Activated CD4-positive, alpha-beta T cell treated with anti-CD3 and anti-CD28 coated beads for 24 hours (primary cell): ENCODE measurements at places on chromosomes 16 and 17.

- DNase-seq = no peak
These were observed 29.1 kb downstream of the TMEM100 start for GRCh38 chr17:55693254-55694216.

GRCh38 chr17:79473111-79473875 is 137.6 kb downstream of the RBFOX3 start:
- DNase-seq = no peak

DNA sequence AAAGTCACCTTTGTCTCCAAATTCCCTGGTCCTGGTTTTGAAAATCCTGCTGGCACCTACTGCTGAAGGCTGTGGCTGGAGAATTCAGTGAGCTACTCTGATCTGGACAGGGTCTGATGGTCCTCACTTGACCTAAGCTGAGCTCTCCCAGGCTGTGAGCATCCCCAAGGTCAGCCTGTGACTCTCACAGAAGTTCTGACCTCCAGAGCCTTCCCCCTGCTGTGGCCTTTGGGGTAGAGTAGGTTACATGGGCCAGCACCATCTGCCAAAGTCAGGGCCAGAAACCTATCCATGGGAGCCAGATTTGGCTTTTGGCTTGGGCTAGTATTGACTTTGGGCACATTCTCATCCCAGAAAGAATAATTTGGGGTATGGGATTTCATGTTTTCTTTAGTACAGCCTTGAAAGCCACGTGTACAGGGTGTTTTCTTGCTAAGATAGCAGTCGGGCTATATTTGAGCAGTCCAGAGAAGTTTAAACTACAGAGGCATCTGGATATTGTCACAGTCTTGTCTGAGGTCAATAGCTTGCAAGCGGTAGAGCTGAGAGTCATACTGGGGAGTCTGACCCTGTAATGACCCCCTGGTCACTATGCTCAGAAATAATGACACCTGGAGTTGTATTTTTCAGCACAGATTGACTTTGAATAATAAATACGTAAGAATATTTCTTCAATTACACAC is 6.2 kb upstream of the AGRP start:
- DNase-seq = no peak

DNA sequence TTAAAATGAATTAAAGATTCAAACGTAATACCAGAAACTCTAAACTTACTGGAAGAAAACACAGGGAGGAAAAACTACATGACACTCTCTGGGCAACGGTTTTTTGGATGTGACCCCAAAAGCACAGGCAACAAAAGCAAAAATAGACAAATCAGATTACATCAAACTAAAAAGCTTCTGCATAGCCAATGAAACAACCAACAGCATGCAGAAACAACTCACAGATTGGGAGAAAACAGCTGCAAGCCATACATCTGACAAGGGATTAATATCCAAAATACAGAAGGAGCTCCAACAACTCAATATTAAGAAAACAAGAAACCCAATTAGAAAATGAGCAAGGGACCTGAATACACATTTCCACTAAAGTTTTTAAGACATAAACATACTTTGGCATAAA is 69.2 kb upstream of the ALOX12 start:
- no peak for DNase-seq

DNA sequence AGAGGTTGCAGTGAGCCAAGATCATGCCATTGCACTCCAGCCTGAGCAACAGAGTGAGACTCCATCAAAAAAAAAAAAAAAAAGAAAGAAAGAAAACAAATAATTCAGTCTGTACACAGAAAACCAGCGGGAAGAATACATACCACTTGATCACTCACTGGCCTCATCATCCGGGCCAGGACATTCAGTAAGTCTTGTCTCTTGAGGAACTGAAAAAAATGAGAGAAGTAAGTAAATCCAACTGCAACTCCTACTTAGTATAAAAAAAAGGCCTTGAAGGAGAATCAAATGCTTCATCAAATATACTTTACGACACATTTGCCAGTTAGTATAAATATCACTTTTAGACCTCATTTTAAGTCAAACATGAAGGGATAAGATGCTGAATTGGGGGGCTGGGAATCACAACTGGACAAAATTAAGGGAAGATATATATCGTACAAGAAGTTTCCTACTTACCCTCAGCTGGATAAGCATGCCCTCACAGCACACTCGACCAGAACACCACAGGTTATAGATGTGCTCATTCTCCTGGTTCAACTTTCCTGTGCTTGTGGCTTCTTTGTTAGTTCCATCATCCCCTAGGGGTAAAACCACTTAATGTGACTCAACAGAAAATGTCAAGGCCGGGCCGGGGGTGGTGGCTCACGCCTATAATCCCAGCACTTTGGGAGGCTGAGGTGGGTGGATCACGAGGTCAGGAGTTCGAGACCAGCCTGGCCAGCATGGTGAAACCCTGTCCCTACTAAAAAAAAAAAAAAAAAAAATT is 12.4 kb downstream of the CCDC47 start:
- no peak for DNase-seq

DNA sequence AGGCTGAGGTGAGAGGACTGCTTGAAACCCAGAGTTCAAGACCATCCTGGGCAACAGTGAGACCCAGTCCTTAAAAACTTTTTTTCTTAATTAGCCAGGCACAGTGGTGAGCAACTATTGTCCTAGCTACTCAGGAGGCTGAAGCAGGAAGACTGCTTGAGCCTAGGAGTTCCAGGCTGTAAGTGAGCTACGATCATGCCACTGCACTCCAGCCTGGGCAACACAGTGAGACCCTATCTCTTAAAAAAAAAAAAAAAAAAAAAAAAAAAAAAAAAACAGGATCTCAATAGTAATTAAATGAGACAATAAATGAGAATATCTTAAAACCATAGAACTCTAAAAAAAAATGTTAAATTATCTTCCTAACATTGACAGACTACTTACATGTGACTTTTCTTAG is 14.3 kb downstream of the SMURF2 start:
- DNase-seq = no peak

- DNase-seq = no peak
These were observed 24.0 kb downstream of the MMP15 start for GRCh38 chr16:58049232-58050185.

- no peak for DNase-seq
These were observed 13.2 kb downstream of the GLIS2 start for GRCh38 chr16:4328782-4329775.

DNA sequence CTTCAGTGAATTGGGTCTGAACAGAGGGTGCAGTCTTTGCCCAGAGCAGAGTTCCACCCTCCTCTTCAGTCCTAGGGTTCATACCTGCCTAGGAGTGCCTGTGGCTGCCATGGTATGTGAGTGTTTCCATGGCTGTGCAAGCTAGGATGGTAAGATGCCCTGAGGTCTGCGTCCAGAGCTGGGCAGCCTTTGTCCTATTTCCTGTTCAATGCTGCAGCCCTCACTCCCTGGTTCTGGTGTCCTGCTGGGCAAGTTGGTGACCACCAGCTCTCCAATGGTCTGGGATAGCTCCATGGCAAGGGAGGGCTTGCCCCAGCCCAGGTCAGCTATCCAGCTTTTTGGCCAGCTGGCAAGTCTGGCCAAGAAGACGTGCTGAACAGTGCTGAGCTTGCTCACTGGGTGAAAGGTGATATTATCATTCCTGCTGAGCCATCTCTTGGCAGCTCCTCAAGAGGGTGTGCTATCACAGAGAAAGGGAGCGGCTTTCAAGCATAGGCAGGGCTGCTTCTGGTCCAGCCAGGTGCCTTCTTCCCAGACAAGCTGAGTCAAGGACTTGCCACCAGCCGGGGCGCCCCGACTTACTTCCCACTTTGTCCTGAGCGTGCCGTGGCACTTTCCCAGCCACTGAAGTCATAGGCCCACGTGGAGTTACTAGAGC is 13.0 kb upstream of the NFATC3 start:
- no peak for DNase-seq

GRCh38 chr17:70089513-70090148 is 14.6 kb downstream of the KCNJ16 start:
- no peak for DNase-seq

DNA sequence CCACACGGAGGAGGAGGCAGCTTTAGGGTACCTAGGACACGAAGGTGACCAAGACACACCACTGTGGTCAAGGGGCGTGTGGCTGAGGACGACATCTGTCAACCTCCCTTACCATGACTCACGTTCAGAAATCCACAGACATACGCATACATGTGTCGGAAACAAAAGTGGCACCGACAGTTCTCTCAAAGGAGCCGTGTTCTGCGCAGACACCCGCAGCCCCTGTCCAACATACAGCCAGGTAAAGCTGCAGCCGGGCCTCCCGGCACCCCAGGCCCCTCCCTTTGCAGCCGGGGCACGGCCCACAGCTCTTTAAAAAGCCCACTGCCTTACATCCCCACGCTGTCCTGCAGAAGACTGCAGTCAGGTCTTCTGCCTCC is 40.5 kb upstream of the KLHDC4 start:
- no peak for DNase-seq

DNA sequence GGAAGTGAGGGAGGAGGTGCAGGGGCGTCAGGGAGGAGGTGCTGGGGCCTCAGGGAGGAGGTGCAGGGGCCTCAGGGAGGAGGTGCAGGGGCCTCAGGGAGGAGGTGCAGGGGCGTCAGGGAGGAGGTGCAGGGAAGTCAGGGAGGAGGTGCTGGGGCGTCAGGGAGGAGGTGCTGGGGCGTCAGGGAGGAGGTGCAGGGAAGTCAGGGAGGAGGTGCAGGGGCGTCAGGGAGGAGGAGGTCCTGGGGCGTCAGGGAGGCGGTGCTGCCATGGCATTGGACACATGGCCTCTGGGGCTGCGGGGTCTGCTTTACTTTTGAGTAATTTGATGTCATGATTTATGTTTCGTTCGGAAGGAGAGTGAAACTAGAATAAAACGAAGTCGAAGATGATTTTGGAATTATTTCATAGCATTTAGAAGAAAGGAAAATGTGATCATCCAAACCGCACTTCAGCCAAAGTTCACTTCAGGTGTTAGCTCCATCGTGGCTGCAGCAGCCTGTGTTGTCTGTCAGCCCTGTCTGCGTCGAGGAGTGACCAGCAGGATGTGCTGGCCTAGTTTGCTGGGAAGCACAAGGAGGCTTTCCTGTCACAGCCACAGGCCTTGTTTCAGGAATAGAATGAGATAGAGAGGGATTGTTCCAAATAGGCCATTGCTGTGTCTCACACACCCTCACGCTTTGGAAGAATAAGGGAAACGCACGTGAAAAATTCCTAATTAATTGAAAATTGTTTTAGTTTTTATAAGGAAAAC is 42.8 kb downstream of the RAB11FIP3 start:
- no peak for DNase-seq

DNA sequence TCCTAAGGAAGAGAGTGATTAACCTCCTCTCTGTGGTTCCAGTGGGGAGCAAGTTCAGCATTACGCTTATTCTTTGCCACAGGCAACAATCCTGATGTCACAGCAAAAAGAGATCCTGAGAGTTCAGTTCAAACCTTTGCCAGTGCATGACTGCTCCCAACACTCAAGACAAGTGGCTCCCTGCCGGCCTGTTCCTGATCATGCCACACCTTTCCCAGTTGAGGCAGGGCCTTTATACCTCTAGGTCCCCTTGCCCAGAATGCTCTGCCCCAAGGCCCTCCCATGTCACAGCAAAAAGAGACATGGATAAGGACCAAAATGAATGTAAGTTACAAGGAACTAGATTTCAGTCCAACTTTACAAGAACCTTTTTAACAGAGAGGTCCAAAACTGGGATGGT is 31.0 kb upstream of the ARHGAP23 start:
- no peak for DNase-seq

DNA sequence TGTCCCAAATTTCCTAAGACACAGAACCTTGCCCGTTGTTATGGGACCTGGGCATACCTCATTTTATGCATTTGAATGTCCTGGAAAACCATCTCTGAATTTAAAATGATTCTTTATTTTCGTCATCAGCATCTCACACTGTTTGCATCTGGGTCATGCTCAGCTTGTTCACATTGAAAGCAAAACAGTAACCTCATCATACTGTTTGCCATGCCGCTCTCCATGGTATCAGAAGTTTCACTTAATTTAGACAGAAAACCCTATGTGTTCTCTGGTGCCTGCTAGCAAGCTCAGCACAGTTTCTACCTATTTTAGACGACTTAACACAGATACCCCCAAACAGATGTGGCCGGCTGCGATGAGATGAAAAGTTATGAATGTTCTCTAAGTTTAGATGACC is 292.1 kb downstream of the SNX29 start:
- DNase-seq = no peak

- no peak for DNase-seq
These were observed 1.1 kb downstream of the SPEM1 start for GRCh38 chr17:7421186-7421585.

DNA sequence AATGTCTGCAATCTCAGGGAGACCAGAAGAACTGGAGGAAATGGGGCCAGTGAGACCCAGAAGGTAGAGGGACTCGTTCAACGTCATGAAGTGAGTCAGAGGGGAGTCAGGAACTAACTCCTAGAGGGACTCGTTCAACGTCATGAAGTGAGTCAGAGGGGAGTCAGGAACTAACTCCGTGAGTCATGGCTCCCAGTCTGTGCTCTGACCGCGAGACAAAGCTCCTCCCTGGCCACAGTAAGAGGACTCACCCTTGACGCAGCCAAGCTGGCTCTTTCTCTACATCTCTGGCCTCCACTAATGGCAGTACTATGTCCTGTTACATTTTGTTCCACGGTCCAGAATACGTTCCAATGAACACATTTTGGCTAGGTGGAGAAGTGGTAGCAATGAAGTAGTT is 902.5 kb downstream of the KCNJ2 start:
- no peak for DNase-seq

GRCh38 chr16:82135844-82136243 is 34.2 kb downstream of the MPHOSPH6 start:
- no peak for DNase-seq

DNA sequence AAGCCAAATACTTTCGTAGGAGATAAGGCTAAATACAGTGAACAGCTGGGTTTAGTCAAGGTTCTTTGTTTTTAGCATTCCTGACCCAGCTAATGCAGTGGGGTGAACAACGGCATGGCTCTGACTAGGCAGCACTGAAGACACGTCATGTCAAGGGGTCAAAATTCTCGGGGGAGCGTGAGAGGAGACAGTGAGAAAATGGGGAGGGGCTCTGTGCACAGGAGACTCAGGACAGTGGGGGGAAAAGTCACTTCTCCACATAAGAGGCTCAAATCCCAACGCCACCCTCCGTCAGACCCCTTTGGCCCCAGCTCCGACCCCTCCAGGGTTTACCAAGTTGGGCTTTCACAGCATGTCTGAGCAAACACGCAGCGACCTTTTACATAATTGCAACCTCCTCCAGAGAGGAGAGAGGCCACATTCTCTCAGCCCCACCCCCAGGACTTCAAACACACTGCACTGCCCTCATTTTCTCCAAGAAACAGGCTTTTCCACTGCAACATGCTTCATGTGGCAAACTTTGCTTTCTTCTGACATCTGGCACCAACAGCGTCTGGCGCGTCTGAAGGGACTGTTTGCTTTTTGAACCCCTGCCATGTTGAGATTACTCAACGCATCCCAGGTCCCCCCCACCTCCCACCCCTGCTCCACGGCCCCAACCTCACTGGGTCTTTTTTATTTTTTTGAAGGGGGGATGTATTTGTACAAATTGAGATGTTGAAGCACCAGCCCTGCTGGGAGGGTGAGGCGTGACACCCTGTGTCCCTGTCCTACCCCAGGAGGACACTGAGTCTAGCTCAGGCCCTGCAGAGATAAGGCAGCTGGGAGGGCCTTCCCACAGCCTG is 30.0 kb downstream of the AXIN2 start:
- DNase-seq = no peak
